ENCODE measurements at places on chromosomes 4 and X.

DNA sequence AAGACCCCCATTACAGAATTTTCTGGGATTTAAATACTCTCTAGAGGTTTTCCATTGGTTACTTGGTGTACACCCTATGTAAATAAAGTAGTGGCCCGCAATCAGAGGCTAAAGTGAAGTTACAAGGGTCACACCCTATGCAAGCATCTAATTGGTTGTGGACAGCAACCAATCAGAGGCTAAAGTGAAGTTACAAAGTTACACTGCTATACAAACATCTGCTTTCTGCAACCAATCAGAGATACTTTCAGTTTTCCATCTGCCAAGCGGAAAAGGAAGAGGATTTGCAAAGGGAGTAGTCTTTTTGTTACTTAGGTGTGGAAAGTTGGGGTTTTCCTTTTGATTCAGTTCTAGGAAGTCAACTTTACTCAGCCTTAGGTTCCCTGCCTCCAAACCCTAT is 2.0 kb upstream of the ATRX start:
- no peak for DNase-seq

GRCh38 chr4:77310931-77311330 is 153.9 kb downstream of the CCNG2 start:
- no peak for DNase-seq

- peak; percentile 3 for DNase-seq
Observed at GRCh38 chr4:21507439-21507838, 441.1 kb downstream of the KCNIP4 start.

GRCh38 chr4:150366487-150366999 is 215.4 kb upstream of the MAB21L2 start:
- DNase-seq = no peak

DNA sequence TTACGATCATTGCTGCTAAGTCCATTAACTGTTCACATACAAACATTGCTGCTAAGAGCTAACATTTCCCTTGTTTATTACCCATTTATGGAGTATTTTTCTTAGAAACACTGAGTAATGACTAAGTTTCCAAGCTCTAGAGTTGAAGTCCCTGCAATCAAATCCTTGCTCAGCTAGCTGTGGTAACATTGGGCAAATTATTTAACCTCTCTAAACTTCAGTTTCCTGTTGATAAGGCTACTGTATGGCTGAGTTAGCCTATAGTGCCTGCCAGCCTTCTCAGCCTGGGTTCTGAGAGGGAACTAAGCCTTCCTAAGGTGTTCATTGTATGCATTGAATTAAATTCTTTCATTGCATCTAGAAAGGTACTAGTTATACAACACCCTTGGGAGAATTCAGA is 15.2 kb upstream of the SCOC start:
- no peak for DNase-seq

DNA sequence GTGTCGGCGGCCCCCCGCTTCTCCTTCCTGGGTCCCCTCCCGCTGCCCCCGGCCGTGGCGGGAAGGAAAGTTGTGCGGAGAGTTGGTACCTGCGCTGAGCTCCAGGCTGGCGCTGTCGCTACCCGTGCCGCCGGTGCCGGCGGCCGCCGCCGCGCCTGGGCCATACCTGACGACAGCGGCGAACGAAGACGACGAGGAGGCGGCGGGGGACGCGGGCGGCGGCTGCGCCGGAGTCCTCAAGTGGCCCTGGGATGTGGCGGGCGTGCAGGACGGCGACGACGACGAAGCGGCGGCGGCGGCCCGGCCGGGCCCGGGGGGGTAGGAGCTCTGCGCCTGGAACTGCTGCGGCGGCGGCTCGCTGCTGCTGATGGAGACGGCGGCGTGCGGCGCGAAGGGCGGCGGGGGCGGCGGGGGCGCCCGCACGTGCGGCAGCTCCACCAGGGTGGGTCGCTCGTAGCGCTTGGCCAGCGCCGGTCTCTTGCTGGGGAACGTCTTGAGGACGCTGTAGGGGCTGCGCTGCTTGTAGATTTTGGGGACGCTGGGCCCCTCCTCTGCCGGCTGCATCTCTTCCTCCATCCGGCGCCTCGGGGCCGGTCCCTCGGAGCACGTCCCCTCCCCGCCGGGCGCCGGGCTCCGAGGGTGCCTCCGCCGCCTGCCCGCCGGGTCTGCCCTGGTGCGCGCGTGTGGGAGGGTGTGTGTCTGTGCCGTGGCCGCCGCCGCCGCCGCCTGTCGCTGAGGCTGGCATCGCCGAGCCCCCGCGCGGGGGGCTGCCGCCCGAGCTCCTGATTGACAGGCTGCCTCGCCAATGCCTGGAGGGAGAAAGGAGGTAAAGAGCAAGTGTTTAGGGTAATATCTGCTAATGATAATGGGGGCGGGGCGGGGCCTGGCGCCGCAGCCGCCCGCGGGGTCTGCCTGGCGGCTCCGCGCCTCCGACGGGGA is 618 bp downstream of the BEND4 start:
- DNase-seq = no peak

DNA sequence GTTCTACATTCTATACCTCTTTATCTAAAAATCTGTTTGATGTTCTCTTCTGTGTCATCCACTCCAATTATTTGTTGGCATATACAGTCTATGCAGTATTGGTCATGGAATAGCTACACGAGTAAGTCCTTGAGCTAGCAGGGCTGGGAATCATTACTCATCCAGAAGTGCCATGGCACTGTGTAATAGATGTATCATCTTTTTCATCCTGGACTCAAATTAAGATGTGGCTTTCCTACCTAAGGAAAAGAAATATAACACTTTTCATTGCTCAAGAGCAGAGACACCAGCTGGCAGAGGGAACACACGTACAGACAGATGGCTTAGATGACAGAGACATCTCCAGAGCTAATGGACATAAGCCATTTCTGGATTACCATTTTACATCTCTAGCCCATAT is 159.8 kb downstream of the FAM13A start:
- DNase-seq = no peak

- DNase-seq = no peak
Observed at GRCh38 chr4:39442998-39443397, 15.7 kb downstream of the RPL9 start.

DNA sequence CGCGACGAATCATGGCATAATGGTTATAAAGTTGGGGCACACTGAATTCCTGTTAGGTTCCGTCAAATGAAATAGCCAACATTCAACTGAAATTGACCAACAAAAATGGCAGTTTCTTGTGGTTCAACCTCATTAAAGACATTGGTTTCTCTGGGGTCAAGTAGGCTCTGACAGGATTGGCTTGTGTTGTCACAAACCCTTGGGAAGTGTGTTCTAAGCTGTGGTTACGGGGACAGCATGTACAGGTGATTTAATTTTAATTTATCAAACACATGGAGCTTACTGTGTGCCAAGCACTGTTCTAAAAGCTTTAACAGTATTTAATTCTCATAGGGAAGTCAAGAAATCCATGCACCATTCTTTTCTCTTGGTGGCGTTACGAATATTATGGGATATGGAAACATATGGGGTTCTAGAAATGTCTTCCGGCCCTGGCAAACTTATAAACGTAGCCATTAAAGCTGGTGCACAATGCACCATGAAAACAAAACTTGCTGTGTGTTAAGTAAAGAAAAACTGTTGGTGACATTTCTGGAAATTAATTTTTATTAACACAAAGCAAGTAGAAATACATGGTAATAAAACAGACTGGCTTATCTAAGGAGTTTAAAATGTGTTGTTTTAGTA is 891 bp downstream of the XK start:
- no peak for DNase-seq

DNA sequence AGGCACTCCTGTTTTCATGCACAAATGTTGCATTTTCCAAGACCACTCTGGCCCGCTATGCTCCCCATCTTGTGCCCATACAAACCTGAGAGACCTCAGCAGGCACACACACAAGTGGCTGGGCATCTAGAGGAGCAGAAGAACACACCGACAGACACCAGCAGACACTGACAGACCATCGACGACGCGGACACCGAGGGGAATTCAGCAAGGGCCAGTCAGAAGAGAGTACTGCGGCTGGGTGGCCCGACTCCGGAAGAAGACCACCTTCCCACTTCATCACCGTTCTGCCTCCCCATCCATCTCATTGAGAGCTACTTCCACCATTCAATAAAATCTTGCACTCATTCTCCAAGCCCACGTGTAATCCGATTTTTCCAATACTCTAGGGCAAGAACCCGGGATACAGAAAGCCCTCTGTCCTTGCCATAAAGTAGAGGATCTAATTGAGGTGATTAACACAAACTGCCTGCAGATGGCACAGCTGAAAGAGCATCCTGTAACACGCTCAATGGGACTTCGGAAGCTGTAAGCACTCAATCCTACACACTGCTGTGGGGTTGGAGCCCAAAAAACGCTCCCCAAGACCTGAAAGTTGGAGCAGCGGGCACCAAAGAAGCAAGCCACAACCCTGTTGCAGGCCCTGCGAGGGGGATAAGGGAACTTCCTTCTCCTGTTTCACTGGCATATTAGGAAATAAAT is 780.9 kb downstream of the ARAP2 start:
- DNase-seq = no peak

GRCh38 chr4:48103483-48104139 is 30.4 kb downstream of the TXK start:
- DNase-seq = no peak

DNA sequence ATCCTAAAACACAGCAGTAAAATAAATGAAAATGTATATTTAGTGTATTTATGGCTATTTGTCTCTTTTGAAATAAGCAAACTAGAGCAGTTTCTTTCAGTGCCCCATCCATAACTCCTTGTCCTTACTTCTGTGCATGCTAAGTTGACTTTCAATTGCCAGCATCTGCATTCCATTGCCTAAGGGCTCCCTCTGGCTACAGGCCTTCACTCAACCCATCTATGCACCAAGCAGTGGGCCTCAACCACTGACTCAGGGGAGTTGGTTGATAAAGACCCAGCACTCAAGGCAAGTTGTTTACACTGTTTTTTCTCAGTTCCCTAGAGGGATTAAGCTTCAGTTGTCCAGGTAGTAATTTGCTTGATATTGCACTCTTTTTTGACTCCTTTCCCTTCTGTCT is 265.7 kb downstream of the IQCM start:
- DNase-seq = peak; percentile 3

DNA sequence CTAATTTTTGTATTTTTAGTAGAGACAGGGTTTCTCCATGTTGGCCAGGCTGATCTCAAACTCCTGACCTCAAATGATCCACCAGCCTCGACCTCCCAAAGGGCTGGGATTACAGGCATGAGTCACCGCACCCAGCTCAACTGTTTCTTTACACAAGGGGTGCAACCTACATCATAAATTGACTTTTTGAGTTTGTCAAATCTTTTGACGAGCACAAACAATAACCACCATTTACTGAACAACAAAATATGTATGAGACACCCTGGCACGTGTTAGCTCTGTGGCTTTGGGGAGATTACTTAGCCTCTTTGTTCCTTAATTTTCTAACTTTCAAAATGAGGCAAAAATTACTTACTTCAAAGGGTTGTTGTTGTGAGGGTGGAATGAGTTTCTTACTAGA is 23.5 kb upstream of the SLC34A2 start:
- DNase-seq = no peak

Data from RWPE1 (cell line).